ENCODE measurements at places on chromosomes 1 and 21.

DNA sequence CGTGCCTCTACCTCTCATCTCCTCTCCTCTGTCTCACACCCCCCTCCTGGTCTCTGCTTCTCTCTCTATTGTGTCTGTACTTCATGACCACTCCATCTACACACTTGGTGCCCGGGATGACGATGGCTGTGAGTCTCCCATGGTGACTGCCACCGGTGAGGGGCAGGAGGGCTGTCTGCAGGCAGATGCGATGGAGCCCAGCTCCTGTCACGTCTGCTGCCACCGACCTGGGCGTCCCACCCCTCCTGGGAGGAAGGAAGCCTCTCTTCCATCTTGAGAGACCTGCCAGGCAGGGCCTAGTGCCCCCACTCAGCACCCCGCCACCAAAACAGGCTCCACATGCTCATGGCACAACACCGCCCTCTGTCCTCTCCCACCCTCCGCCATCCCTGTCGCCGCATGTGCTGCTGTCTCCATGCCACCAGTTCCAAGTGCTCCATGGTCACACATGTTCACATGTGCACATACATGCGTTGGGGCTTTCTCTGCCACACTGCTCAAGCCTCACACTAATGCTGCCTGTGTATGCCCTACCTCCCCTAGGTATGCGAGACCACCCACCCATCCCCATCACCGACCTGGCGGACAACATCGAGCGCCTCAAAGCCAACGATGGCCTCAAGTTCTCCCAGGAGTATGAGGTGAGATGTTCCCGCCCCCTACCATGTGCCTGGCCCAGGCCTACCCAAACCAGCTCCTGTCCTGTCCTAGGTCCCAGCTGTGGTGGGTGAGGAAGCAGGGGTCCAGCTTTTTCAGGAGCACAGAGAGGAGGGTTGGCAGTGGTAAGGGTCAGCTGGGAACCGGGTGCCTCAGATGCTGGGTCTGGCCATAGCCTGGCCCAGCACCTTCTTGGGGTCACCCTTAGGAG lies 36.6 kb upstream of the KDM4A start:
- H3K27me3 ChIP-seq, result no peaks in the 10 kb centered on the region
- no peak overlapping the region for H3K27ac ChIP-seq
- DNase-seq, result no peak
- no peak overlapping the region for H3K4me3 ChIP-seq

- H3K4me3 ChIP-seq, result no peak overlapping the region
- H3K27me3 ChIP-seq, result no peaks in the 10 kb centered on the region
- no peaks in the 10 kb centered on the region for H3K4me1 ChIP-seq
- no peak for DNase-seq
These were observed 146.4 kb upstream of the BEND5 start for GRCh38 chr1:48923116-48923515.

DNA sequence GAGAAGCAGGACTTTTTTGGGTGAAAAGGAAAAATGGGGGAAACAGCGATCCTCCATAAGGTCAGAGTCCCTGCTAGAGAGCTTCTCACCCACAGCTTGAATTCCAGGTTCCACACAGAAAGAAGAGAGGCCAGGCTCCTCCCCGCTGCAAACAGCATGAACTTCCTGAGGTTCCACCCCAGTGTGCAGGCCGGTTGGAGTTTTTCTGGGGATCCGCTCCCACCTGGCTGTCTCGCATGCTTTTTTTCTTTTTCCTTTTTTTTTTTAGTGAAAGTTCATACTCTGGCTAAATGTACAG lies 595.1 kb upstream of the ZP4 start:
- no peak for DNase-seq
- no peak overlapping the region for H3K4me3 ChIP-seq
- no peak overlapping the region for H3K27ac ChIP-seq
- H3K27me3 ChIP-seq, result no peaks in the 10 kb centered on the region
- H3K36me3 ChIP-seq, result no peaks in the 10 kb centered on the region

- peaks cover 1% of the 10 kb centered on the region for H3K36me3 ChIP-seq
- H3K4me1 ChIP-seq, result peaks cover 8% of the 10 kb centered on the region
- no peak overlapping the region for H3K27ac ChIP-seq
- no peak overlapping the region for H3K4me3 ChIP-seq
- DNase-seq, result no peak
- no peaks in the 10 kb centered on the region for H3K27me3 ChIP-seq
These were observed 58.0 kb downstream of the SDCCAG8 start for GRCh38 chr1:243313635-243314536.

GRCh38 chr1:112721966-112722524 lies 6.9 kb upstream of the PPM1J start:
- no peak for DNase-seq
- H3K4me1 ChIP-seq, result peaks cover 24% of the 10 kb centered on the region
- no peak overlapping the region for H3K27ac ChIP-seq
- H3K27me3 ChIP-seq, result peaks cover 30% of the 10 kb centered on the region

- no peaks in the 10 kb centered on the region for H3K4me1 ChIP-seq
- H3K27me3 ChIP-seq, result peaks cover 18% of the 10 kb centered on the region
- H3K36me3 ChIP-seq, result no peaks in the 10 kb centered on the region
- H3K4me3 ChIP-seq, result no peak overlapping the region
- no peak for DNase-seq
- no peak overlapping the region for H3K27ac ChIP-seq
These were observed 77.8 kb downstream of the ALPL start for GRCh38 chr1:21586846-21587601.

DNA sequence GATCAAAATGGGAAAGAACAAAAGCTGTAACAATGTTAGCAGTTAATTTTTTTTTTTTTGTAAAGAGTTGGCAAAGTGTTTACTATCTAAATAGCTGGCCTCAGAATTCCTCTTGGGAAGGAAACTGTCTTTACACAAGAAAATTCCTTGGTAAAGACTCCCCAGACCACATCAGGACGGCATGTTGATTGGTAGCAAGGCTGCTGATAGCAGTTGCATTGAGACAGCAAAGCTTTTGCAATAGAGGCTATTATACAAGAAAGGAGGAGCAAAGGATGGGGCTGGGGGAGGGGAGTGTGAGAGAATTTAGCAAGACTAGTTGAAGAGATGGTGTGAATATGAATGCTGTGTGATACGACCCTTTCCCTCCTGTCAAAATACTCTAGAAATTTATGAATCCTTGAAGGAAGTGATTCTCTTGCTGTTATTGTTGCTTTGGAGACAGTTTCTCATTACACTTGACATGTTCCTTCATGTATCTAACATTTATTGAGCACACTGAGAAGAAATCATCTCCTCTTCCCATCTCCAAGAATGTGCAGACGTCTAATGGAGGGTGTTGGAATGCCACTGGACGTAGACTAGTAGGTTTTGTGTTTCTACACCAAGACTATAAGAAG lies 355.6 kb downstream of the SIPA1L2 start:
- no peak overlapping the region for H3K27ac ChIP-seq
- H3K36me3 ChIP-seq, result no peaks in the 10 kb centered on the region
- H3K4me3 ChIP-seq, result no peak overlapping the region
- peaks cover 8% of the 10 kb centered on the region for H3K27me3 ChIP-seq
- DNase-seq, result no peak

GRCh38 chr1:206469933-206470691 lies at the start of gene IKBKE:
Gene IKBKE, plus strand, starts transcription at chr1:206470476. Its CDS starts 2,752 bp downstream, at chr1:206473228.
- H3K27me3 ChIP-seq, result no peaks in the 10 kb centered on the region
- H3K4me3 ChIP-seq, result peak within 1 kb of the TSS; percentile 96
- peaks cover 6% of the 10 kb centered on the region for H3K36me3 ChIP-seq
- peak within 1 kb of the TSS; percentile 94 for H3K27ac ChIP-seq
- peaks cover 92% of the 10 kb centered on the region for H3K4me1 ChIP-seq
- peak; percentile 54 for DNase-seq

DNA sequence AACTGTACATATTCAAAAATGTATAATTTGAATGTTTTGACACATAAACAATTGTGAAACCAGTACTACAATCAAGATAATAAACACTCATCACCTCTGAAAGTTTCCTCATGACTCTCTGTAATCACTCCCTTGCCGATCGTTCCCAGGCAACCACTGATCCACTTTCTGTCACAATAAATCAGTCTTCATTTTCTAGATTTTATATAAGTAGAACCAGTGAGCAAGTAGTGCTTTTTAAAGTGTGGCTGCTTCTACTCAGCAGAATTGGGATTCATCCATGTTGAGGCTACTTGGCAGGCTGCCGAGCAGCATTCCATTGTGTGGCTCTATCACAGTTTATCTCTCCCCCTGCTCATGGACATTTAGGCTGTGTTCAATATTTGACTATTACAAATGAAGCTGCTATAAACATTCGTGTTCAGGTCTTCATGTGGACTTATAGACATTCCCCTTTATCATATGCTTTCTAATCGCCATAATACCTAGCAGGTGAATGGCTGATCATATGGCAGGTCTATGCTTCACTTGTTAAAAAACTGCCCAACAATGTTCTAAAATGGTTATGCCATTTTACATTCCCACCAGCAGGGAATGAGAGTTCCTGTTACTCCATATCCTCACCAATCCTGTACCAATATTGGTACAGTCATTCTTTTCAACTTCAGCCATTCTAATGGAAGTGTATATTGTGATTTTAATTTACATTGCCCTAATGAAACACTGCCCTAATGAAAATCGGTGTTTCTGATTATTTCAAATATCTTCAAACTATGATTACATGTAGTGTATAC lies 20.5 kb downstream of the TEX38 start:
- no peak overlapping the region for H3K27ac ChIP-seq
- no peak for DNase-seq
- no peak overlapping the region for H3K4me3 ChIP-seq
- peaks cover 6% of the 10 kb centered on the region for H3K4me1 ChIP-seq
- H3K36me3 ChIP-seq, result peaks cover 11% of the 10 kb centered on the region
- no peaks in the 10 kb centered on the region for H3K27me3 ChIP-seq

DNA sequence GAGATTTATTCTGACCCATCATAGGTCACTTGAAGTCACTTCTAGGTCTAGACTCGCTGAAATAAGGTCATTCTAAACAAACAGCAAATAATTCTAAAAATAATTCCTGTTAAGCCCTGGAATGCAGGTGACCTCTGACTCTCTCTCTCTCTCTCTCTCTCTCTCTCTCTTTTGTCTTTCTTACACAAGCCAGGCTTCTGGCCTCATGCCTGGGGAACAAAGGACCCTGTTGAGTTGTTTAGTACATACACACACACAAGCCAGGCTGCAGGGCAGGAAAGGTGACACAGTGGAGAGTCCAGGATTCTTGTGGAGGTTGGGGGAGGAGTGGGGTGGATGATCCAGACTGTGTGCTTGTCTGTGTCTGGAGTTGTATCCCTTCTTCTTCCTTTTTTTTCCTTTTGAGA lies 4.0 kb upstream of the MEX3A start:
- peaks cover 52% of the 10 kb centered on the region for H3K27me3 ChIP-seq
- no peak overlapping the region for H3K4me3 ChIP-seq
- H3K27ac ChIP-seq, result no peak overlapping the region
- no peaks in the 10 kb centered on the region for H3K36me3 ChIP-seq
- H3K4me1 ChIP-seq, result peaks cover under 1% of the 10 kb centered on the region

DNA sequence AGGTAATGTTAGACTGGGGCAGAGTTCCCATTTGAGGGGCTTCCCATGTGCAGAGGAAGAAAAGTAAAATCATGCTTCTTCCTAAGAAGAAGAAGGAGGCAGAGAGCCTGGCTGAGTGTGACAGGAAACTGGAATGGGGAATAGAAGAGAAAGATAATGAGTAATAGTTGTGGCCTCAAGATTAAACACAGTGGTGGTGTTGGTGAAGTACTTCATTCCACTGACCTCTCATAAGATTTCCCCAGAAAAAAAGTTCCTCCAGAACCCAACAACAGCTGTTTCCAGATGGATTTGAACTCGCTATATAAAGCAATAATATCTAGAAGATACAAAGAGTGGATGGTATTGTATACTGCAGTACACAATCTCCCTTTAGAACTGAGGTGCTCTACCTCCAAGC lies 13.0 kb downstream of the RGS1 start:
- no peak overlapping the region for H3K27ac ChIP-seq
- H3K27me3 ChIP-seq, result peaks cover 7% of the 10 kb centered on the region
- no peak overlapping the region for H3K4me3 ChIP-seq
- H3K4me1 ChIP-seq, result peaks cover 6% of the 10 kb centered on the region

- H3K4me1 ChIP-seq, result peaks cover 14% of the 10 kb centered on the region
- H3K27ac ChIP-seq, result no peak overlapping the region
- H3K27me3 ChIP-seq, result no peaks in the 10 kb centered on the region
- no peaks in the 10 kb centered on the region for H3K36me3 ChIP-seq
These were observed 8.1 kb upstream of the STMN1 start for GRCh38 chr1:25914074-25914995.

GRCh38 chr1:181430015-181430885 lies 53.1 kb upstream of the CACNA1E start:
- no peak for DNase-seq
- peaks cover 44% of the 10 kb centered on the region for H3K27me3 ChIP-seq
- no peak overlapping the region for H3K27ac ChIP-seq
- H3K36me3 ChIP-seq, result no peaks in the 10 kb centered on the region
- peaks cover 7% of the 10 kb centered on the region for H3K4me1 ChIP-seq

DNA sequence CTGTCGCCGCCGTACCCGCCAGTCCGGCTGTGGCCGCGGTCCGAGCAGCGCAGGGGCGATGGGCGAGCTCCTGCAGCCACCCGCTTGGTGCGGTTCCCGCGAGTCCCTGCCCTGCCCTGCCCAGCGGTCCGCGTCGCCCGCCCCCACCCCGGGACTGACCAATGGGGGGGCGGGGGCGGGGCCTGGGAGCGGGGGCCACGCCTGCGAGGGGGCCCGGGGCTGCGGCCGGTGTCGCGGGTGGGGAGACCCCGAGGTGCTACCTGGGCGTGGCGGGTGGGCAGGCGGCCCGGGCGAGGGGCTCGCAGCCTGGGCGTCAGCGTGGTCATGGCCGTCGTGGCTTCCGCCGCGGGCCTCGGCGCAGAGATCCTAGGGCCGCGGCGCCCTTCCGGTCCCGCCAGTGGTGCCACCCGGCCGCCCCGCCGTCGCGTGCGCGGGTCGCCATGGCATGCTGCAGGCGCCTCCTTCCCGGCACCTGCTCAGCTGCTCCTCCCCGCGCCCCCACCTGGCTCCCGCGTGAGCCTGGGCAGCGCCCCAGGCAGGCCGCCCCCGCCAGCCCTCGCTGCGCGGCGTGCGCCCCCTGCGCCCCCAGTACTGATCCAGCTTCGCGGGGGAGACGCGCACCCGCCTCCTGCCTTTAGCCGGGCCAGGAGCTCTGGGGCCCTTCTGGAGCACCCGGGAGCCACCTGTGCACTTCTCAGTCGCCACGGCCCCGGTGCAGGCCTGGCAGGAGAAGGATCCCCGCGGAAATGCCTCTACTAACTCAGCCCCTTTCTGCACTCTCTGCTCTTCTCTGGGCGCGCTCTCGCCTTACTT lies at the start of gene BMP8B:
Gene BMP8B, minus strand, starts transcription at position 108 of the 813 bp plus-strand sequence. CDS start 380 bp downstream, outside the sequence.
- peaks cover 35% of the 10 kb centered on the region for H3K27me3 ChIP-seq
- H3K27ac ChIP-seq, result no peak within 1 kb of the TSS
- peak; percentile 65 for DNase-seq
- H3K4me1 ChIP-seq, result peaks cover 4% of the 10 kb centered on the region
- H3K36me3 ChIP-seq, result no peaks in the 10 kb centered on the region

GRCh38 chr1:240672132-240672811 lies 60.3 kb upstream of the GREM2 start:
- H3K4me3 ChIP-seq, result no peak overlapping the region
- DNase-seq, result no peak
- H3K4me1 ChIP-seq, result no peaks in the 10 kb centered on the region
- H3K27me3 ChIP-seq, result no peaks in the 10 kb centered on the region
- peaks cover 2% of the 10 kb centered on the region for H3K36me3 ChIP-seq

- no peak overlapping the region for H3K27ac ChIP-seq
- no peaks in the 10 kb centered on the region for H3K4me1 ChIP-seq
- H3K4me3 ChIP-seq, result no peak overlapping the region
These were observed 332.8 kb upstream of the ZRANB2 start for GRCh38 chr1:71413441-71414175.

Measured in activated T-cell treated with anti-CD3 and anti-CD28 coated beads, Interleukin-2, amount 50 U/mL, for 72 hours (primary cell).